ENCODE measurements at places on chromosomes 6 and 20.

GRCh38 chr20:22807045-22807444 lies 222.7 kb upstream of the FOXA2 start:
- no peak for DNase-seq

DNA sequence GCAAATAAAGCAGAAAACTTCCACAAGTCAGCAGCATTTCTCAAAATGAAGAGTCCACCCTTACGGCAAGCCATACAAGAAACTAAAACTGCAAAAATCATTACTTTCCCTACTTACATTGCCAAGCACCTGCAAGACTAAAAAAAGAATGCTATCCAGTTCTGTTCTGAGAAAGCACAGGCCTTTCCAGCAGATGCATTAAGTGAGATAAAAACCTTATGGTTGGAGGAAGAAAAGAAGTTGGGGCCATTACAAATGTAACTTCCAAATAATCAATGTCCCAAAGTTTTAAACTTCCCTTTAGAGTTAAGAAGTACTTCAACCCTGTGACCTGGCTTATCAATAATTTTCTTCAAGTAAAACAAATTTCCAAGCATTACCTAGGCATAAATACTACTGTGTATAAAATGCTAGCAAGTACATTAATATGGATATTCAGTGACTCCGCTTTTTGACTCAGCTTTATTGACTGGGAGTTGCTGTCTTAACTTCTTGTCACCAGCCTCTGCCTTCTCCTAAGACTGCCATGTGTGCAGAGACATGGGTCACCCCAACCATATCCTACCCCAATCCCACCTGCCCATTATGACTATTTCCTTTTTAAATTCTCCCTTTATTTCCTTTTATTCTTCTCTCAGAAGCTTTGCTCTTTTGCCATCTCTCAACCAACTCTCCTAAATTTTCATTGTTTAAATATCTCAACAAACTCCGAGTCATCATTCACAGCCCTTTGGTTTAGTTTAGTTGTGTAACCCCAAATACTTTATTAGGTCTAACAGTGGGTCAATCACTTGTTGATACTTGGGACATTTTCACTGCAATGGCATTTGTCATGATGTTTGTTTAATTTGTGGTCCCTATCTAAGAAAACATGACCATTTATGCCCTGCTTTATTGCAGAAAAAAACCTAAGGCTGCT lies 49.7 kb downstream of the SLC22A23 start:
- DNase-seq: no peak

GRCh38 chr6:149090937-149091336 lies 226.6 kb upstream of the TAB2 start:
- DNase-seq: no peak

GRCh38 chr6:27517928-27518787 lies 45.3 kb upstream of the ZNF184 start:
- DNase-seq: no peak

GRCh38 chr6:169719117-169719516 lies 5.2 kb downstream of the PHF10 start:
- no peak for DNase-seq

- no peak for DNase-seq
Measured at GRCh38 chr6:91485047-91485446, 898.2 kb upstream of the MAP3K7 start.

DNA sequence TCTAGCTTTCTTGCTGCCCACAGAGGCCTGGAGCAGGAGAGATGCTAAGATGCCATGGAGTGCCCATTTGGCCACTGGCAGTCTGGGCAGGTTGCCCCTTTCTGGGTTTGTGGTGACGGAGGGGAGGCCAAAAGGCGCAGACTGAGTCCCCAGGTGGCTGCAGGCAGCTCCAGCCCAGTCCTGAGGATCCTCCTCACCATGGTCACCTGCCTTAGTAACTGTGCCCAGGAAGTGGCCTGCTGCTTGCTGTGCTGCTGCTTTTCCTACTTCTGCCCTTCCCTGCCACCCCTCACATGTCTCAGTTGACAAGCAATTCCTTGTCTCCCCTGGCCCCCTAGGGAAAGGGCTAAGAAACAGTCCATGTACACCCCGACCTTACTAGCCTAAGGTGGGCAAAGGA lies 35.3 kb upstream of the KIFC1 start:
- no peak for DNase-seq

DNA sequence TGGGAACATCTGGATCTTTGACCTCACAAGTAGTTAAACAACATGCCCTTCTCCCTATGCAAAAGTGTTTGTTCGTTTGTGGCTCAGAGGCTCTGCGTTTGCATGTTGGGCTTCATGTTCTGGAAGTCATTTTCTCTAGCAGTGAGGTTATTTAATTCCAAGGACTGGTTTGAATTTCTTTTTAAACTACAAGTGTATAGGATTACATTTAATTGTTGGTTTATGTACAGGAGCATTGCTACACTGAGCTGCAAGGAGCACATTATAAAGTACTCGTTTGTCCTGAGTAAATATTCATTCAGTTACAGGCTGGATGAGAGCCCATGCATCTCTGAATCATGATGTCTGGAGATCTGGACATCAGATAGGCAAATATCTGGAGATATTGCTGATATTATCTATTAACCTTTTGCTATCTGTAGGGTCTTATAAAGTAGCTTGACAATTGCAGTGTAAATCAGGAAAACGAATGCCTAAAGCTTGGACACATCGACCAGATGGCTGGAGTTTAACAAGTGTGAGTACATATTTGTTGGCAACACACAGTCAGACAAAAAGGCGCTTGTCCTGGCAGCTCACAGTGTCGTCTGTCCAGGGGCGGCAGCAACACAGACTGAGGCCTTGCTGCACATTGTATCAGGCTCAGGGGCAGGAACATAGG lies 84.6 kb downstream of the PDE7B start:
- DNase-seq: no peak
